Stimulated activated CD8-positive, alpha-beta memory T cell treated with anti-CD3 and anti-CD28 coated beads, Interleukin-4, amount 100 ng/mL, for 48 hours (primary cell): ENCODE measurements at places on chromosomes 1 and 21.

GRCh38 chr1:196183941-196184340 lies 424.3 kb downstream of the KCNT2 start:
- no peak for DNase-seq

GRCh38 chr1:203354246-203354645 lies 3.3 kb upstream of the FMOD start:
- no peak for DNase-seq

DNA sequence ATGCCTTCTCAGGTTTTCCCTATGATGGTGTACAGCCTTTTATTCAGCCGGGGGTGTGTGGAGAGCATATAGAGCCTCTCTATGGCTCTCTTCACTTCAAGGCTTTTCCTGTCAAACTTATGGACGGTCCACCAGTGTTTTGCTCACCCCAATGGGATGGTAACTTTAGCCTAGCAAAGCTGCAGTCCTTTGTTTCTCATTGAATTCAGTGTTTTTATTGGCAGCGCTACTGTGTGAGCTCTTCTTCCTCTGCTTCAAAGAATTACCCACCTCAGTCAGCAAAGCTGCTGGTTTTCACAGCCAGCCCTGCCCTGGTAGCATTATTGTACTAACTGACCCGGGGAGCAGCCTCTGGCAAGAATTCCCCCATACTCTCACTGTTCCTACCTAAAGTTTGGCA lies 145.3 kb upstream of the RRP15 start:
- DNase-seq: no peak

GRCh38 chr1:34450325-34450724 lies 273.6 kb downstream of the C1orf94 start:
- no peak for DNase-seq

DNA sequence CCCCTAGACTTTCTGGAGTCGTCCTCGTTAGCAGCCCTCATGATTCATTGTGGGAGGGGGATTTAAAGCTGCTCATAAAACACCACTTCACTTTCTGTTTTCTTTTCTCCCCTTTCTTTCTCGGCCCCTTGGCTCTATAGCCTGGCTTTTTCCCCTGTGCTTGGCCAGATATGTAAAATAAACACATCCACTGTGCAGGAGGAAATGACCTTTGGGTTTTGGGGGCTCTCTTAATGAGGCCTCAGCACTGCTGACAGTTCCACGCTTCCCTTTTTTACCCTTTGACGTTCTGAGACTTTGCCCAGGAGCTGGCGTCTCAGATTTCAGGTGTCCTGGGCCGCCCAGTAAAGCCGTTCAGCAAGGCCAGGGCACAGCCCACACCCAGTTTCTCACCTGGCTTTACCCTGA lies 65.7 kb downstream of the RUNX3 start:
- DNase-seq: no peak

- no peak for DNase-seq
These were observed 149.3 kb upstream of the C8B start for GRCh38 chr1:57115030-57115614.

GRCh38 chr1:183330335-183330734 lies 87.8 kb downstream of the NMNAT2 start:
- DNase-seq: no peak

DNA sequence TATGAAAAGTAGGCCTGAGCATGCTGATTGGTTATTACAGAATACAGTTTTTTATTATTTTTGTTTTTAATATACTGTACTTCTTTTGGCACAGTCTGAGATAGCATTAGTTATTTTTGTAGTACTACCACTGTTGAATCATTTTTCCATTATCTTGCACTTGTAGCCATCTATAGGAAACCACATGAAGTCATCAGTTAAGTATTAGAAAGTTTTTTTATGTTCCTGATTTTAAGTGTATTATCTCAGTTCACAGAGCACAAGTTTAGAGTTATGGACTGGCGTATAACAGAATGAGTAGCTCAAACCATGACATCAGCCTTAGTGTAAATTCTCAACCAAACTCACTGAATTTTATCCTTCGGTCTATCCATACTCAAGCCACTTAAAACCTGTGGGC lies 22.8 kb downstream of the DHX9 start:
- no peak for DNase-seq

- DNase-seq: no peak
These were observed 128.1 kb downstream of the PLXNA2 start for GRCh38 chr1:208115924-208116640.

DNA sequence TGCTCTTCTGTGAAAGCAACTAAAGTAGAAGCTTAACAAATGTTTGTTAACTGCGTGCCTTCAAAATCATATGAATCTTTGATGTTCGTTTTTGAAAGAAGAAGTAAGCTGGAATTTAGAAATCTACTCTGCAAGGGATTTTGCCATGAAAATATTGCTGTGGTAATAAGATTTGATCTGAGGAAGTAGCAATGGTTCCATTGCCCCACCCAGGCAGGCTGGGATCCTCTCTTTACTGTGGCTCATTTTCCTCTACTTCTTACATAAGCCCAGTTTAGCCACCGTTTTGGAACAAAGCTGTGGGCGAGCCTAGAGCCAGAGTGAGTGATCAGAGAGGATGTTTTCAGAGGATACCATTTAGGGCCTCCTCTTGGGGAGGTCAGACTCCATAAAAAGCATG lies 20.3 kb upstream of the PTGFRN start:
- no peak for DNase-seq

- no peak for DNase-seq
These were observed 27.7 kb downstream of the UBE2U start for GRCh38 chr1:64231153-64231552.

- DNase-seq: no peak
These were observed 13.6 kb upstream of the C1orf185 start for GRCh38 chr1:51088474-51088873.

GRCh38 chr1:246592695-246593094 lies 26.4 kb downstream of the CNST start:
- no peak for DNase-seq

- no peak for DNase-seq
These were observed 104.6 kb downstream of the CACNA1E start for GRCh38 chr1:181587870-181588438.

- peak; percentile 87 for DNase-seq
These were observed at the start of gene UBQLN4 for GRCh38 chr1:156053768-156054499. Gene UBQLN4, minus strand, starts transcription at chr1:156053798. Its CDS starts 97 bp downstream, at chr1:156053701.

GRCh38 chr1:199149591-199149990 lies 510.8 kb downstream of the PTPRC start:
- DNase-seq: no peak

GRCh38 chr1:78289603-78290002 lies 201.2 kb upstream of the PTGFR start:
- DNase-seq: no peak

- DNase-seq: no peak
These were observed 20.8 kb upstream of the TAL1 start for GRCh38 chr1:47252795-47253194.

- no peak for DNase-seq
These were observed 271.4 kb downstream of the TBX15 start for GRCh38 chr1:118716775-118717174.

DNA sequence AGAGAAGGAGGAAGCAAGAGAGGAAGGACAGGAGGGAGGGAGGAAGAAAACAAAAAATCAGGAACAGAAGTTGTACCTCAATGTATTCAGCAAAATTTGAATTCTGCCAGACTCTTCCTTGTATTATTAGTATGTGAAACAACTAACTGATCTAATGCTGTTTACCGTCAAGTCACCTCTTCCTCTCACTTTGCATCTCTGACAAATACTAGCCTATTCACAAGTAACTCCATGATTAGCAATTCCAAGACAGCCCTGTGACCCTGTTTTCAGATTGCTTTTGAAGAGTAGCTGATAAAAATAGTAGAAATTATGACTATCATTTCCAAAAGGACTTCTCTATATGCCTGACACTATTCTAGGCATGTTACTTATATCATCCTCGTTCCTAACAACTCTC lies 445.4 kb downstream of the NEGR1 start:
- no peak for DNase-seq

DNA sequence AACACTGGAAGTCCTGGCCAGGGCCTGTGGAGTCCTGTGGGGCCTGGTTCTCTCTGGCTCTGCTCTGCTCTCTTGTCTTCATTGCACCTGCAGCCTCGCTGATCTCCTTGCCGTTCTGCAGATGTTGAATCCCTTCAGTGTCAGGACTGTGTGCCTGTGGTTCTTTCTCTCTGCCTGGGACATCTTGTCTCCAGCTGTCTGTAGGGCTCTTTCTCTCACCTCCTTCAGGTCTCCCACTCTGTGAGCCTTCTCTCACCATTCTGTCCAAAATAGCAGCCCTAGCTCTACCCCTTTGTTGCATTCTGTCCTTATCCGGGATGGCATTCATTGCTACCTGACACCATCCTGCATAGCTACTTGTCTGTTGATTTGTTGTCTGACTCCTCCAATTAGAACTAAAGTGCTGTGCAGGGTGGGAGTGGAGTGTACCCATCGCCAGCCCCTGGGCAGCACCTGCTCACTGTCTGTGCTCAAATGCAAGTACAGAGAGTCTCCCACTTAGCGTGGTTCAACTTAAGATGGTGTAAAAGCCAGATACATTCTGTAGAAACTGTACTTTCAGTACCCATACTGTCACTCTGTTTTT lies 8.9 kb downstream of the PGBD2 start:
- DNase-seq: no peak

- DNase-seq: no peak
These were observed 346.7 kb upstream of the ADGRL4 start for GRCh38 chr1:79353224-79353623.

- DNase-seq: no peak
These were observed 39.9 kb upstream of the ABCA4 start for GRCh38 chr1:94160811-94161210.

GRCh38 chr1:200372095-200372884 lies 37.5 kb downstream of the ZNF281 start:
- no peak for DNase-seq

GRCh38 chr1:244634546-244634945 lies 18.4 kb upstream of the DESI2 start:
- no peak for DNase-seq

GRCh38 chr1:39102537-39103327 lies 76.6 kb downstream of the NDUFS5 start:
- peak; percentile 32 for DNase-seq

DNA sequence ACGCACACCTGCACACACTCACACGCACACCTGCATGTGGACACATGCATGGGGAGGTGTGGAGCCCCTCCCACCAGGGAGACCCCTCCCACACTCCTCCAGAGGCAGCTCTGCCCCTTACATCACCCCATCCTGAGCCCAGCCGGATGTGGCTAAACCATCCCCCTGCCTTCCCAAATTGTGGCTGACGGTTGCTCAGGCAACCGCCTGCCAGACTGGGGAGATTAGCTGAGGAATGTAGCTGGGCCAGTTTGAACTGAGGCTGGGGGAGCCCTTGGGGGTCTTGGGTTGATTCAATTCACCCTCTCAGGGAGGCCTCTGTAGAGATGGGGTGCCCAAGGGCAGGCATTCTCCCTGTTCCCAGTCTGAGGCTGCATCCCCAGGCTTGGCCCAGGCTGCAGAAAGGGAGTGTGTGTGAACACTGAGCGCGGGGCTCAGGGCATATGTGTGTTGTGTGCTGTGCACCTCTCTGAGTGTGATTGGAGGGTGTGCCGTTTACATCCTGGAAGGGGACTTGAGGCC lies 12.9 kb downstream of the PTPRU start:
- no peak for DNase-seq

GRCh38 chr1:2640626-2641025 lies 7.8 kb upstream of the MMEL1 start:
- no peak for DNase-seq

- no peak for DNase-seq
These were observed 835 bp downstream of the LRRN2 start for GRCh38 chr1:204684571-204685235.

DNA sequence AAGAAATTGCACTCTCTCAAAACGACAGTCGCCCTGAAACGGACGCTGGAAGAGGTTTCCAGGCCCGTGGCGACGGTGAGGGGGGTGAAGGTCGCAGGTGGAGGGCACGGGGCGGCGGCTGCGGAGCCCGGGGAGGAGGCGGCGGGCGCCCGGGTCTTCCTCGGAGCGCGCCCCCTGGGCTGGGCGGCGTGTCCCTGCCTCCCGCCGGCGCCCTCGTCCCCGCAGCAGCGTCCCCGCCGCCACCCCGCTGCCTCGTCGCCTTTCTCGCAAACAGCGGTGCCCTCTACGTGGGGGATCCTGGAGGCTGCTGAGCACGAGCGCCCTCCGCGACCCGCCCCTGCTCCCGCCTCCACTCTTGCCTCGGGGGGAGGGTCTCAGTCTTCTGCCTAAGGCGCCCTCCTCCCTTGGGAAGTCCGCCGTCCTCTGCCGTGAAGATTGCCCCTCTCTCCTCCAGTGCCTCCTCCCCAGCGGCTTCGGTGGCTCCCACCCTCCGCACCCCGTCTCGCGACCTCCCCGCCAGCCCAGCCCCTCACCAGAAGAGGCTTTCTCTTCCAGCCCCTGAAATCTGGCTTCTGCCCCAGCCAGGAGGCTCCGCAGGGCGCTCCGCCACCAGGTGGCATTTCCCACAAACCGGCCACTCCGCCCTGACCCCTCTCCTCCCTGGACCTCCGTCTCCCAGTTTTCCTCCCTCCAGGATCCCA lies 227.4 kb downstream of the SDCCAG8 start:
- DNase-seq: no peak

- DNase-seq: peak; percentile 6
These were observed 21.0 kb downstream of the RSPH1 start for GRCh38 chr21:42475036-42475435.

GRCh38 chr1:153619171-153619570 lies 3.0 kb upstream of the S100A14 start:
- DNase-seq: no peak

DNA sequence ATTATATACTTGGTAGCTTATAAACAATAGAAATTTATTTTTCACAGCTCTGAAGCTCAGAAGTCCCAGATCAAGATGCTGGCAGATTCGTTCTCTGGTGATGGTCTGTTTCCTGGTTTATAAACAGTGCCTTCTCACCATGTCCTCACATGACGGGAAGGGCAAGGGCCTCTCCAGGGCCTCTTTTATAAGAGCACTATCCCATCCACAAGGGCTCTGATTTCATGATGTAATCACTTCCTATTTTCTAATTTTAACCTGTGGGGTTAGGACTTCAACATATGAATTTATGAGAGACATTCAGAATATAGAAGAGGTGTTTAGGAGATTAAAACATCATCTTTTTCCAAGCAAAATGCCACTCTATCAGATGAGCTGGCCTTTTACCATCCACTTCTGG lies 32.1 kb upstream of the PLPPR4 start:
- DNase-seq: no peak

- no peak for DNase-seq
These were observed 36.6 kb downstream of the WNT3A start for GRCh38 chr1:228043281-228043848.

GRCh38 chr1:193181985-193182384 lies 4.4 kb downstream of the B3GALT2 start:
- DNase-seq: no peak

DNA sequence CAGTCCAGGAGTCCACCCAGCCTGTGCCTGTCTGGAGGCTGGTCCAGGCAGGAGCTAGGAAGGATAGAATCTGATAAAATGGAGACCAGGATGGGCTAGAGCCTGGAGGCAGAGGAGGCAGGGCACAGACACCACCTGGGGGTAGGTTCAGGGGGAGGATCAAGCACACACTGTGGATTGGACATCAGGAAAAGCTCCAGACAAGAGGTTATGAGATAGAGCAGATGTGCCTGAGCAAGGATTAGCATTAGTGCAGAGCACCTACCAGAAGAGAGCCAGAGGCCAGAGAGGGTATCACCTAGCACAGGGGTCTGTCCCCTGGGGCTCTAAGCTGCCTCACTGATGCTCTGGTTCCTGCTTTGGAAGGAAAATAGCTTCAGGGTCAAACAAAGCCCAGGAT lies 216.7 kb upstream of the ZC3H12A start:
- DNase-seq: no peak
